Kidney (tissue), 22 donors: ENCODE measurements at places on chromosomes 13 and 19. TPM values are rescaled to one million over a fixed set of nuclear protein-coding genes. Genes with fewer than 3 reads are reported as not detected.
A peak's percentile ranks its signal among the peaks of the same experiment; 100 is the strongest.

DNA sequence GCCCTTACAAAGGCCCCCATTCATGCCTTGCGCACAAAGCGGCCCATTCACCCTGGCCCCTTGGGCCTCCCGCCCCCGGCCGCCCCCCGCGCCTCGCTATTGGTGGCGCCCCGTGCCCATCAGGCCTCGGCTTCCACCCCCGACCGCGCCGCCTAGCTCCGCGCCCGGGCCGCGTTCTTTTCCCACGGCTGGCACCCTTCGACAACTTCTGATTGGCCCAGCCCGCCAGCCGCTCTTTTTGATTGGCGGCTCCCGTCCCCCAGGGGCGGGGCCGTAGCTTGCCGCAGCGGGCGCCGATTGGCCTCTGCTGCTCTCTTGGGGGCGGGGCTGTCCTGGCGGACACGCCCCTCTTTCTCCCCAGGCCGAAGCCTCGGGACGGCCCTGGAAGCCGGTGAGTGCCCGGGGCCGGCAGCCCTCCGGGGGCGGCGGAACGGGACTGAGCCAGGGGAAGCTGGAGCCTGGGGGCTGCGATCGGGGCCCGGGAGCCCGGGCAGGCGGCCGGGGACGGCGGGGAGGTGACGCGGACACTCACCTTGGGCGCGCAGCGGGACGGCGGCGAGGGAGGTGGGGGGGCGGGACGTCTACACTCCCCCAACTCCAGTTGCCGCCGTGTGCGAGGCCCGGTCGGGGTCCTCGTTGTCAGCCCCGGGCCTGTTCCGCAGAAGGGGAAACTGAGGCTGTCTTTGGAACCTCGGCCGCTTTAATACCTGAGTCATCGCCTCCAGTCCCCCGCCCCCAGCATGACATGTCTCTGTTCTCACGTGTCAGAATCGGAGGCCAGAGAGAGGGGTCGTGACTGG lies at the start of gene MYH14:
TSS of gene MYH14 (plus strand) at position 342 of the 800 bp plus-strand sequence. CDS start 6,744 bp downstream, outside the sequence.
- H3K4me3 ChIP-seq, result peak within 1 kb of the TSS; percentile 63
- H3K36me3 ChIP-seq, result no peaks in the 10 kb centered on the region
- H3K27ac ChIP-seq, result no peak within 1 kb of the TSS

- H3K27me3 ChIP-seq, result no peaks in the 10 kb centered on the region
- H3K4me3 ChIP-seq, result no peak overlapping the region
- no peaks in the 10 kb centered on the region for H3K36me3 ChIP-seq
- DNase-seq, result no peak
- peaks cover 5% of the 10 kb centered on the region for H3K4me1 ChIP-seq
- H3K27ac ChIP-seq, result no peak overlapping the region
These were observed 67.2 kb downstream of the UQCRFS1 start for GRCh38 chr19:29145756-29146155.

Gene KDM4B
- 35.7 TPM for total RNA-seq

DNA sequence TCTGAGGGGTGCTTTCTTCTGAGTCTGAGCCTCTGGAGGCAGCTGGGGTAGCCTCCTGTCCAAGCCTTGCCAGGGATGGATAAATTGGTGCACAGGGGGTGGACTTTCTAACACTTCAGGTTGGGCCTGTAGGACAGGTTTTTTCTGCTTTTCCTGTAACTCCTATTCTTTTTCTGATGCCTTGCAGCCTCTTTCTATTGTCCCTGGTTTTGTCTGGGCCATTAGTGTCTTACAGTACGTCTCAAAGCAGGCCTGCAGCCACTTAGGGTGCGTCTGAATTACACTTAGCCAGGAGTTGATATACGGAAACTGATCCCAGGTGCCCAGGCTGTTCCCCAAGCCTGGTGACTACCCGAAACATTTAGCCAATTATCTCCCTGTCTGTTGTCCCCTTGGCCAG lies 213.3 kb upstream of the HTR2A start:
- H3K4me1 ChIP-seq, result no peaks in the 10 kb centered on the region
- no peak overlapping the region for H3K4me3 ChIP-seq
- no peaks in the 10 kb centered on the region for H3K27me3 ChIP-seq
- no peaks in the 10 kb centered on the region for H3K36me3 ChIP-seq
- DNase-seq, result no peak
- no peak overlapping the region for H3K27ac ChIP-seq

- no peak overlapping the region for H3K27ac ChIP-seq
- no peaks in the 10 kb centered on the region for H3K36me3 ChIP-seq
- no peaks in the 10 kb centered on the region for H3K27me3 ChIP-seq
- no peak for DNase-seq
- no peak overlapping the region for H3K4me3 ChIP-seq
- H3K4me1 ChIP-seq, result peaks cover 4% of the 10 kb centered on the region
These were observed 4.6 kb downstream of the RBM26 start for GRCh38 chr13:79401259-79402070.

DNA sequence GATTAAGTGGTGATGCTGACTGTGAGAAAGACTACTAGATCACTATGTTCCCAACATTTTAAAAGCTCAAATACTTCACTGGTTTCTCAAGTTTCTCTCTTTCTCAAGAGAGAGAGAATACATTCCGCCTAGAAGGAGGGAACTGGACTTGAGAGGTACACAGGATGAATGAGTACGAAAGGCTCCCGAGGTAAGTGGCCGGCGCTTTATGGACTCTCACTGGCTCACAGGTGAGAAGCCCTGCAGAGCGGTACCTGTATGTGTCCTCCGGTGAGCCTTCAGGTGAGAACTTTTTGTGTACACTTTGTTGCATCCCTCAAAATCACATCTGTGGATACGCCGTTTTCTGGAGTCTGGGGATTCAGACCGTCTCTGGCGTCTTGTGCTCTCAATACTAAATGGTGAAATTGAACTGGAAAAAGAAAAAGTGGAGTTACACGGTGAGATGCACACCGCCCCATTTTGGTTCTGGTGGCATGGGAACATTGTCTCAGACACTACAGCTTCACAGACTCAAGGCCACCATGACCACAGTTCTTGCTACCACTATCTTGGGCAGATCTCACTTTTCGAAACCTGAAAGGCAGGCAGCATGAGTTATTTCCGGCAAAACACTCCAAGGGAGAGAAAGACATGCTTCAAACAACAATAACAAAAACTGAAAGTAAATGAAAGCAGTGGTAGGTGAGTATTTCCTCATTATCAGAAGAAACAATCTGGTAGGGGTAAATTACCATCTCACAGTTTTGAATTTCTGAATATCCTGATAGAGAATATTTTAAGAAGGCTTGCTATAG lies 418.9 kb downstream of the KLF12 start:
- H3K27me3 ChIP-seq, result no peaks in the 10 kb centered on the region
- no peak overlapping the region for H3K4me3 ChIP-seq
- no peak for DNase-seq
- no peak overlapping the region for H3K27ac ChIP-seq
- H3K4me1 ChIP-seq, result no peaks in the 10 kb centered on the region
- H3K36me3 ChIP-seq, result no peaks in the 10 kb centered on the region

DNA sequence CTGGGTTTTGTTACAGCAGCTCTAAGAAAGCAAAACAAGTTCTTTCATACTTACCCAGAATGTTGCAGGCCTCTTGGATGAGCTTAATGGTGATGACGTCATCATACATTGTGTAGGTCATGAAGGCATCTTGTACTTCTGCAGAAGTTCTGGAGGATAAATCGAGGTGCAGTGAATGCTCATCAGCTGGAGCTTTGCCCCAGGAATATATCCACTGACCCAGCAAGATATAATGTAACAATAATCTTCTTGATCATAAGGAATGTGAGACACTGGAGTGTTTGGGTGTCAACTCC lies 63.0 kb downstream of the C13orf42 start:
- H3K4me1 ChIP-seq, result no peaks in the 10 kb centered on the region
- H3K36me3 ChIP-seq, result no peaks in the 10 kb centered on the region
- no peak for DNase-seq
- H3K4me3 ChIP-seq, result no peak overlapping the region

DNA sequence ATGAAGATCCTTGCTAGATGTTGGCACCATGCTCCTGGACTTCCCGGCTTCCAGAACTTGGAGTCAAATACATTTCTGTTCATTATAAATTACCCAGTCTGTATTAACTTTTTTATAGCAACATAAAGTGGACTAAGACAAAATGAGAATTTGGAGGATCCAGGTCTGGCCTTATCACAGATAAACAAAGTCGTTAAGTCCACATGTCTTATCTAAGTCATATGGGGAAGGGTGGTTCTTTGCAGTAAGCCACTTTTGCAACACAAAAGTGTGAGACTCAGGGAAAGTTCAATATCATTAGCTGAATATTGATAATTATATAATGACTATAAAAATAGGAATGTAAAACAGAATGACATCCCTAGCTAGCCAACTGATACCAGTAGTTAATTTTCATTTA lies 91.6 kb upstream of the SIAH3 start:
- no peak overlapping the region for H3K4me3 ChIP-seq
- H3K4me1 ChIP-seq, result no peaks in the 10 kb centered on the region
- no peak for DNase-seq
- no peak overlapping the region for H3K27ac ChIP-seq
- H3K36me3 ChIP-seq, result no peaks in the 10 kb centered on the region

GRCh38 chr13:21326155-21327031 lies 132.7 kb downstream of the ZDHHC20 start:
- H3K27me3 ChIP-seq, result no peaks in the 10 kb centered on the region
- H3K36me3 ChIP-seq, result no peaks in the 10 kb centered on the region

Gene PLA2G4C
- 16.5 TPM for total RNA-seq

GRCh38 chr19:52516191-52516590 lies 11.3 kb upstream of the ZNF808 start:
- H3K27ac ChIP-seq, result no peak overlapping the region
- no peaks in the 10 kb centered on the region for H3K36me3 ChIP-seq
- H3K4me1 ChIP-seq, result no peaks in the 10 kb centered on the region
- no peak for DNase-seq
- no peaks in the 10 kb centered on the region for H3K27me3 ChIP-seq
- no peak overlapping the region for H3K4me3 ChIP-seq

Gene PCDH17
- 18.5 TPM for total RNA-seq

Gene TMEM238
- 24.3 TPM for total RNA-seq

DNA sequence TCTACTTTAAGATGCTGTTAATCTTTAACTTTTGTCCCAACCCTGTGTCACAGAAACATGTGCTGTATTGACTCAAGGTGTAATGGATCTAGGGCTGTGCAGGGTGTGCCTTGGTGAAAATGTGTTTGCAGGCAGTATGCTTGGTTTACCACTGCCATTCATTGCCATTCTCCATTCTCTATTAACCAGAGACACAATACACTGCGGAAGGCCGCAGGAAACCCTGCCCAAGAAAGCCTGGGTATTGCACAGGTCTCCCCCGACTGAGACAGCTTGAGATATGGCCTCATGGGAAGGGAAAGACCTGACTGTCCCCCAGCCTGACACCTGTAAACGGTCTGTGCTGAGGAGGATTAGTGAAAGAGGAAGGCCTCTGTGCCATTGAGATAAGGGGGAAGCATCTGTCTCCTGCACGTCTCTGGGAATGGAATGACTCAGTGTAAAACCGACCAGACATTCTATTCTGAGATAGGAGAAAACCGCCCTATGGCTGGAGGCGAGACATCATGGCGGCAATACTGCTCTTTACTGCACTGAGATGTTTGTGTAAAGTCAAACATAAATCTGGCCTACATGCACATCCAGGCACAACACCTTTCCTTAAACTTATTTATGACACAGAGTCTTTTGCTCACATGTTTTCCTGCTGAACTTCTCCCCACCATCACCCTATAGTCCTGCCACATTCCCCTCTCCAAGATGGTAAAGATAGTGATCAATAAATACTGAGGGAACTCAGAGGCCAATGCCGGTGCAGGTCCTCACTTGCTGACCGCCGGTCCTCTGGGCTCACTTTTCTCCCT lies 13.1 kb upstream of the ZNF888 start:
- no peak overlapping the region for H3K4me3 ChIP-seq
- DNase-seq, result peak; percentile 60

DNA sequence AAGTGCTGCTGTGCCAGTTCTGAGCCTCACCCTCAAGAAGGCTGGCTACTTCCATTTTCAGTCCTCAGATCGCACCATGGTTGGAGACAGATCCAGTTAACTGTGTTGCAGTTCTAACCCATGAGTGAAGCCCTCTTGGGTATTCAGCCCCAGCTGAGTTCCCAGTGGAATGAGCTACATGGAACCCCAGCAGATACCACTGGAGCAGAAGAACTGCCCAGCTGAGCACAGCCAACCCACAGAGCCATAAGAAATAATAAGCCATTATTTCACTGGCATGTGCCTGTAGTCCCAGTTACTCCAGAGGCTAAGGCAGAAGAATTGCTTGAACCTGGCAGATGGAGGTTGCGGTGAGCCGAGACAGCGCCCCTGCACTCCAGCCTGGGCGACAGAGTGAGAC lies 59.9 kb downstream of the LATS2 start:
- no peak overlapping the region for H3K4me3 ChIP-seq
- no peak overlapping the region for H3K27ac ChIP-seq
- peaks cover 13% of the 10 kb centered on the region for H3K4me1 ChIP-seq
- DNase-seq, result no peak
- no peaks in the 10 kb centered on the region for H3K27me3 ChIP-seq

DNA sequence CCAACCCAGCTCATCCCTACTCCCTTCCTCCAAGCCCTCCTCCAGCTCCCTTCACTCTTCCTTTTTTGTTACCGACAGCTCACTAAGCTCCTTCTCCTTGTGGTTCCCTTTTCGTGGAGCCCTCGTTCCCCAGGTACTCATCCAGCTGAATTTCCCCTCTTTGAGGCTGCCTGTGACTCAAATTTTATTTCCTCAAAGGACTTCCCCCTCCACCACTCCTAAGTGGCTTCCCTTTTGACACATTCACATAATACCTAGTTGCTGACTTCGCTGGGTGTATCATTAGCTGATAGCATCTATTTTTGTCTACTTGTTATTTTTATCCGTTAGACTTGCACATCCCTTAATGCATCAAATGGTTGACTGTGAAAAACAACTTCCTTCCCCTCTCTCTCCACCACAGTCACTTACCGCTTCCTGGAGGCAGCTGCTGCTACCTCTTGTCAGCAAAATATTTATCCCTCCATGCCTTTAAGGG lies 14.5 kb downstream of the FFAR2 start:
- H3K4me1 ChIP-seq, result peaks cover 5% of the 10 kb centered on the region
- no peaks in the 10 kb centered on the region for H3K27me3 ChIP-seq
- DNase-seq, result peak; percentile 53
- H3K27ac ChIP-seq, result no peak overlapping the region
- H3K4me3 ChIP-seq, result no peak overlapping the region

GRCh38 chr19:42251572-42252358 lies 3.2 kb downstream of the ERF start:
- no peaks in the 10 kb centered on the region for H3K4me1 ChIP-seq
- H3K27ac ChIP-seq, result peak overlapping the region; percentile 71
- H3K4me3 ChIP-seq, result peak overlapping the region; percentile 52
- H3K36me3 ChIP-seq, result peaks cover 20% of the 10 kb centered on the region
- DNase-seq, result no peak

Gene ZNF43
- total RNA-seq, result 23.4 TPM
